ENCODE measurements at places on chromosomes 12 and 14.
A peak's percentile ranks its signal among the peaks of the same experiment; 100 is the strongest.

DNA sequence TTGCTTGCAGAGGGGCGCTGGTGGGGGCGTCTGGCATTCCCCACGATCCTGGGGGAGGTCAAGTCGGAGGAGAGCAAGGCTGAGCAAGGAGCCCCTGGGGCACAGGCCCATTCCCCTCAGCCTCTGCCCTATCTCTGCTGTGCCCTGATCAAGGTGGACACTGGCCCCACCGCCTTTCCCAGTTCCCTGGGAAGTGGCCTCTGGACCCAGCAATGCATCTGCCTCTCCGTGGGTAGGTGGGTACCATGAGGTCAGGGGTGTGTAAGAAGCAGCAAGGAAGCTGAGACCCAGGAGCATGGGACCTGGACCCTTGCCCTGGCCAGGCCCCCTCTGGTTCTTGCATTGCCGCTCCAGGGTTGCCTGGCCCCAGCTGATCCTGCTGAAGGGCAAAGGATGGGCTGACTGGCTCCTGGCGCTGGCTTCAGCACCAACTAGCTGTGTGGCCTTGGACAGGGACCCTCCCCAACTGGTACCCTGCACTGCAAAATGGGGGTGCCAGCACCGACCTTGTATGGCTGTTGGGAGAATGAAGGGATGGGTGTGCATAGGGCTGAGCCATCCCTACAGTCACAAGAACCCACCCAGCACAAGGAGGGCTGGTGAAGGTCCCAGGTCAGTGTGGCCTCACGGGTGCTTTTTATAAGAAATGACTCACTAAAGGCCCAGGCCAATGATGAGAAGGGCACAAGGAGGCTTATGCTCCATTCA, 19.6 kb downstream of the SLC25A29 start:
- DNase-seq: no peak

DNA sequence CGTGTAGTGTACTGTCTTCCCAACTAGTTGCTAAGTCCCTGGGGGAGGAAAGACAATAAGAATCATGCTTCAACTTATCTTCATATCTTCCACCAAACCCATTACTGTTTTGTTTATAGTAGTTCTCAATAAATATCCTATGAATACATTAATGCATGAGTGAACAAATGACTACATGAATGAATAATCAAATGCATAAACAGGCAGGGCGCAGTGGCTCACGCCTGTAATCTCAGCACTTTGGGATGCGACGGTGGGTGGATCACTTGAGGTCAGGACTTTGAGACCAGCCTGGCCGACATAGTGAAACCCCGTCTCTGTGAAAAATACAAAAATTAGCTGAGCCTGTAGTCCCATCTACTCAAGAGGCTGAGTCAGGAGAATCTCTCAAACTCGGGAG, 32.1 kb upstream of the NR2C1 start:
- no peak for DNase-seq

- no peak for DNase-seq
These were observed 25.9 kb upstream of the COL2A1 start for GRCh38 chr12:48030173-48030650.

DNA sequence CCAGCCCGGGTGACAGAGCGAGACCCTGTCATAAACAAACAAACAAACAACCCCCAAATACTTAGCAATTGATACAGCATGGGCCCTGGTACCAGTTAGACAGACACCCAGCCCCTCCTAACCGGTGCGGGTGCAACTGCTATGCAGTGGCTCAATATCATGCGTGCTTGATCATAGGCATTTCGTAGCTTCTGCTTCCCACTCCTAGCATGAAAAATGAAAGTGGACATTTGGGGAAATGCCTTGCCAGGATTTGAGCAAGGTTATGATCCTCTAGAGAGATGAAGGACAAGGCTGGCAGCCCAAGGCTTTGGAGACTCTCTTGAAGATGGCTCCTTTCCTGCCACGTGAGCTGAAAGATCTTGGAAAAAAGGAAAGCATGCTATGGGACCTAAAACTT, 13.7 kb downstream of the FGF6 start:
- no peak for DNase-seq

DNA sequence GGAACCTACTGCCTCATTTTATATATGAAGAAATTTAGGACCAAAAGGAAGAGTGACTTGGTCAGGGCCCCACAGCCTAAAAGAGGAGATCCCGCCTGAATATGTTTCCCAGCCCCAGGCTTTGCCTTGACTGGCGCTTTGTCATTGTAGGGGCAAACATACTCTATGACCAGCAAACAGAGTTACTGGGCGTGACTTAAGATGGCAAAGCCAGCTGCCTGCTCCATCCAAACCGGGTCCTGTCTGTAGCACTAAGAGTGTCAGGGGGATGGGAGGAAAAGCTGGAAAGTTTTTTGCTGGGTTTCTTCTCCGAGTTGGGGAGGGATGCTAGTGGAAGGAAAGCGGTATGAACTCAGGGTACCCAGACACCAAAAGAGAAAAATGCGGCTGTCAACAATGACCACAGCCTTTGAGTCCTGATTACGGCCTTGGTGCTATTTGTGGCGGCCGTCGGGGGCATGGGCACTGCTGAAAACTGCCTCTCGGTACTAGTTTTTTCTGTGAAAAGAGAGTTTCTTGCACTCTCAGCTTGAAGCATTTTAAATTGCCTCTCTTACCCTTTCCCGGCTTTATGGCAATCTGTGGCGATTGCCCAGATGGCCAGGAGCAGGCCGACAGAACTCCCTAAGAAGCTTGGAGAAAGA, 82.7 kb downstream of the PRIMA1 start:
- DNase-seq: no peak

- no peak for DNase-seq
These were observed 36.7 kb downstream of the TRMT5 start for GRCh38 chr14:60944204-60944603.

DNA sequence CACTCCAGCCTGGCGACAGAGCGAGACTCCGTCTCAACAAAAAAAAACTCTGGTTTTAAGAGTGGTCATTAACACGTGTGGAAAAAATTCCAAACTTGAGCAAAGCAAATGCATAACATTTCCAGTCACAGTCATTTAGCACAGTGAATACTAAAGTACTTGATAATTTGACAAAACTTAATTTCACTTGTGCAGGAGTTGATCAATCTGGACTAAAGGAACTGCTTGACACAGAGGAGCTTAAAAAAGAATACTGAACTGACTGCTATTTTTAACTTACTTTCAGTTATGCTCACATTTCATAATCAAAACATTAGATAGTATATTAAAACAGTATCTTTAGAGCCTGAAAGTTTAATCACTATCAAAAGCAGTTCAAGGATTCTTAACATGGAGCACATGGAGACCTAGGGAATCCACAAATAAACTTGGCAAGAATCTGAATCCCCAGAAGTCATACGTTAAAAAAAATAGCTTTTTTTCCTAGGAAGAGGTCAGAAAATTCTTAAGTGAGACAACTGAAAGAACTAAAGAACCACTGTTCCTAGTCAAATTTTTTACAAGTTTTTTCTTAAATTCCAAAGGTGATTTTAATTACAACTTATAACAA, 7.4 kb downstream of the UBE2N start:
- DNase-seq: no peak

DNA sequence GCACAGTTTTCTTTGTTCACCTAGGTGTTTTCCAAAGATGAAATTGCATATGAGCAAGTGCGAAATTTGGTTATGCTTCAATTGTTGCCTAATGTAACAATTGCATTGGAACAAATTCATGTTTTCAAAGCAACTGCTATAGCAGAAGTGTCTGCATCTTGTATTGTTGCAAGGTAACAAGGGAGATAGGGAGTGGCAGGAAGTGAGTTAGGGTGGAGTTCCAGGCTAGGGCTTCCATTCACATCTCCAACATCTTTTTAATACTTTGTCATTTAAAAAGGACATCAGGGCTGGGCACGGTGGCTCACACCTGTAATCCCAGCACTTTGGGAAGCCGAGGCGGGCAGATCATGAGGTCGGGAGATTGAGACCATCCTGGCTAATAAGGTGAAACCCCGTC, 312.3 kb upstream of the E2F7 start:
- no peak for DNase-seq

DNA sequence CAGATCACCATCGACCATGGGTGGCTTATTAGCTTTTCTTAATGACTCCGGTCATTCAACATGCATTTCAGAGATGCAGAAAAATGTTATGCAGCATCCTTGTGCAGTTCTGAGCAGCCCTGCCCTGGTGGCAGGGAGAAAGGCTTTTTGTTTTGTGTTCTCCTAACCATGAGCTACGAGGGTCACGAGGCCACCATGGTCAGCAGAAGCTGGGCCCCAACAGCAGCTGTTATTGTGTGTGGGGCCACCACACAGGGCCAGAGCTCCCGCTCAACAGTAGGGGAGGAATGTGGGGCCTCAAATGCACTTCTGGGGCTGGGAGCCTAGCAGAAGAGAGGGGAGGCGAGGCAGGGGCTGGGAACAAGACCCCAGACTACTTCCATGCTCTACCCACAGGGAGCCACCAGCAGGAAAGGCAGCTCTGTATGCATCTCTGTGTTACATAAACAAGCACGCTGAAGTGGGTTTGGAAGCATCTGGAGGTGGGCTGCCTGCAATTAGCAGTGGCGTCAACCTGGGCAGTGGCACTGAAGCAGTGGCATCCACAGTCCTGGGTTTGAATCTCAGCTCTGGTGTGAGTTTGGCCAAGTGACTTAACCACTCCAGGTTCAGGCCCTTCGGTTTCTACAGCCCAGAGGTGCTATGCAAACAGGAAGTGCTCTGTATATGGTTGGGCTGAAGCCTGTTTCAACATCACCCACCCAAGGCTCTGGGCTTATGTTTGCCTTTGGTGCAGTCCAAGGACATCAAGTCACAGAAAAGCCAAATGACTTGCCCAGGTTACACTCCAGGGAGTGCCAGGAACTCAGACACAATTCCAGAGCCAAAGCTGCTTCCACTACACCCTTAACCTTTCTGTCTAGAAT, 16.3 kb downstream of the GLTP start:
- DNase-seq: peak; percentile 96

All from pons (tissue), 1 donor.